Esophagus muscularis mucosa (tissue), 4 donors: ENCODE measurements at places on chromosomes 13 and 19. TPM values are rescaled to one million over a fixed set of nuclear protein-coding genes. Genes with fewer than 3 reads are reported as not detected.

DNA sequence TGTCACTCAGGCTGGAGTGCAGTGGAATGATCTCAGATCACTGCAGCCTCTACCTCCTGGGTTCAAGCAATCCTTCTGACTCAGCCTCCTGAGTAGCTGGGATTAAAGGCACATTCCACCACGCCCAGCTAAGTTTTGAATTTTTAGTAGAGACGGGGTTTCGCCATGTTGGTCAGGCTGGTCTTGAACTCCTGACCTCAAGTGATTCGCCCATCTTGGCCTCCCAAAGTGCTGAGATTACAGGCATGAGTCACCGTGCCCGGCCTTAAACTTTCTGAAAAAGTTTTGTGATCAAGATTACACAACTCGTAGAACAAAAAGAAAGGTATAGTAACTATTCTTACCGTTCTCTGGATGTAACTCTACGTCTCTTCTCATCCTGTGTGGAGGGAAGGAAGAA is 21.2 kb downstream of the DNMT1 start:
- DNase-seq, result no peak
- peaks cover 95% of the 10 kb centered on the region for H3K36me3 ChIP-seq
- H3K4me1 ChIP-seq, result no peaks in the 10 kb centered on the region

- peaks cover 37% of the 10 kb centered on the region for H3K4me1 ChIP-seq
- no peak overlapping the region for H3K27ac ChIP-seq
- DNase-seq, result no peak
- H3K4me3 ChIP-seq, result no peak overlapping the region
- no peaks in the 10 kb centered on the region for H3K36me3 ChIP-seq
- no peaks in the 10 kb centered on the region for H3K27me3 ChIP-seq
These were observed 286.3 kb downstream of the TBC1D4 start for GRCh38 chr13:75195495-75196146.

DNA sequence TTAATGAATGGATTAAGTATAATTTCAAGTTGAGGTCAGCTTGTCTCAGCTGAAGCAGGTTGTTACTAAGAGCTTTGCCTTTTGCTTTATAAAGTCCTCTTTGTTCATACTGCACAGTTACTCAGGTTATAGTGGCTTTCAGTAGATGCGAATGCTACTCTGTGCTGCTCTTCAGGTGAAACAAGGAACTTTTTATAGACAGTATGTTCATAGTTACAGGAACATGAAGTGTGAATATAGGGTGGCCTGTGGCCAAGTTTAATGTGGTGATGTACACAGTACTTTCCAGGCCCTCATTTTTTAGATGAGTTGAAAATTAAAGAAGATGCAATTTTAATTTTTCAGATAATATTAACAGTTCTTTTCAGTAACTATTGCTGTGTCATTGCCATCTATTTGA is 20.8 kb downstream of the SUGT1 start:
- no peak overlapping the region for H3K4me3 ChIP-seq
- H3K4me1 ChIP-seq, result no peaks in the 10 kb centered on the region
- H3K36me3 ChIP-seq, result peaks cover 23% of the 10 kb centered on the region

GRCh38 chr19:810883-811489 is 10.8 kb downstream of the PLPPR3 start:
- H3K36me3 ChIP-seq, result peaks cover 75% of the 10 kb centered on the region
- no peak for DNase-seq
- no peak overlapping the region for H3K27ac ChIP-seq
- no peaks in the 10 kb centered on the region for H3K4me1 ChIP-seq
- no peak overlapping the region for H3K4me3 ChIP-seq

- H3K4me3 ChIP-seq, result peak overlapping the region; percentile 8
- DNase-seq, result no peak
- H3K36me3 ChIP-seq, result no peaks in the 10 kb centered on the region
- H3K4me1 ChIP-seq, result peaks cover 18% of the 10 kb centered on the region
- no peaks in the 10 kb centered on the region for H3K27me3 ChIP-seq
These were observed 36.1 kb downstream of the TBC1D4 start for GRCh38 chr13:75445717-75446499.

GRCh38 chr19:44552324-44552723 is 22.8 kb upstream of the CEACAM20 start:
- no peaks in the 10 kb centered on the region for H3K36me3 ChIP-seq
- no peak overlapping the region for H3K27ac ChIP-seq
- no peak for DNase-seq
- no peak overlapping the region for H3K4me3 ChIP-seq
- no peaks in the 10 kb centered on the region for H3K4me1 ChIP-seq
- H3K27me3 ChIP-seq, result no peaks in the 10 kb centered on the region

Gene THAP8
- 6.3 TPM for total RNA-seq

Gene FUT6
- not detected for total RNA-seq

Gene BRCA2
- total RNA-seq, result 0.42 TPM

Gene LSR
- total RNA-seq, result 5.1 TPM

Gene ZNF69
- total RNA-seq, result 8.2 TPM

Gene ZNF155
- total RNA-seq, result 6.2 TPM

Gene KIRREL2
- not detected for total RNA-seq

Gene RAD23A
- total RNA-seq, result 166 TPM

Gene RGS9BP
- 1.5 TPM for total RNA-seq
